Lower lobe of right lung (tissue), 2 donors: ENCODE measurements at places on chromosomes 5 and 9. TPM values are rescaled to one million over a fixed set of nuclear protein-coding genes. Genes with fewer than 3 reads are reported as not detected.
A peak's percentile ranks its signal among the peaks of the same experiment; 100 is the strongest.

DNA sequence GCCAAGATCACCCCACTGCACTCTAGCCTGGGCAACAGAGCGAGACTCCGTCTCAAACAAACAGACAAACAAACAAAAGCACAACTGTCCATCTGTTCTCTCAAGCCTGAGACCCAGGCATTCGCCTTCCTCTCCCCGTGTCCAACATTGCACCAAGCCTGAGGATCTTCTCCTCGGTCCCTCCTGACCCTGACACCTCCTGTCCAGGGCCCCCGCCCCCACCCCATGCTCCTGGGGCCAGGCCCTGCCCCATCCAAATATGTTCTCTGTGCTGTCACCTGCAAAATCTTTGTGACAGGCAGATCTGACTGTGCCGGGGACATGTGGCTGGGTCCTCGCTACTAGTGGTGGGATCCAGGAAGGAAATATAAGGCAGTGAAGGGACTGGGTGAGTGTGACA, 33.4 kb upstream of the UNC5A start:
- DNase-seq, result no peak

DNA sequence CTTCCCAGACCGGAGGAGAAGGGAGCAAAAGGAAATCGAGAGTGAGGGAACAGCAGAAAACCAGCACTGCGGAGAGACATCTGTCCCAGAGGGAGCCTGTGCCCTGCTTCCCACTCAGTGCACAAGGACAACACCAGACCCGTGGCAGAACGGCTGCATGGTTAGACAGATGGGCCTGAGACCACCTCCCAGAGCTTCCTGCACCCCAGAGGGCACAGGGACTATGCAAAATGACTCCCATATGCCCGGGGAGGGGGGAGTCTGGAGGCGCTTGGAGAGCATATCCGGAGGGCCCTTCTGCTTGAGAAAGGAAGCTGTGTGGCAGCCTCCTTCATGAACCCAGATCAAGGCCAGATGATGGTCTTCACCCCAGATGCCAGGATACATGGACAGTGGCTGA, 26.6 kb downstream of the TLX3 start:
- no peak for DNase-seq

DNA sequence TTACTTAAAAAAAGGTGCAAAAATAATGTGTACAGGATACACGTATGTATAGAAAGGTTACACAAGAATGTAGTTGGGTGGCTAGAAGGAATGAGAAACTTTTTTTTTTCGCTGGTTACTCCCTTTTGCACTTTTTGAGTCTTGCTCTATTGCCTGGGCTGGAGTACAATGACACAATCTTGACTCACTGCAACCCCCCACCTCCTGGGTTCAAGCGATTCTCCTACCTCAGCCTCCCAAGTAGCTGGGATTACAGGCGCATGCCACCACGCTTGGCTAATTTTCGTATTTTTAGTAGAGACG, 15.8 kb downstream of the FBXW11 start:
- DNase-seq, result no peak

DNA sequence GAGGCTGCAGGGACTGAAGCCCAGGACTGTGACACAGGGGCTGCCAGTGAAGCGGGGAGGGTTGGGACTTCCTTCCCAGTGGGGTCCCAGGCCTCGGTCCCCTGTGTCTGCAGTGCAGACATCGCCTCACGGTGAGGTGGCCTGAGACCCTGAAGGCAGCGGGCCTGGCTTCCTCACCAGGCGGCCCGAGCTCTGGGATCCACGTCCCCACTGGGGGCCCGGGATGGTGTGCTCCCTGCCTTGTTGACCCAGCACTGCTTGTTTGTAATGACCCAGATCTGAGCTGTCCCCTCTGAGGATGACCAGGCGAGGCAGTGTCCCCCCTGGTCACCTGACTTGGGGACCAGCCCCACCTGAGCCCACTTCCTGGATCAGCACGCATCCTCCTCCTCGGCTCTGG, 53.1 kb downstream of the COL5A1 start:
- peak; percentile 38 for DNase-seq

RRAGA gene
- 74.2 TPM for total RNA-seq

MFAP3 gene
- 31.1 TPM for total RNA-seq
